ENCODE measurements at places on chromosomes 3 and 15.

GRCh38 chr3:135918600-135918999, 46.9 kb upstream of the PPP2R3A start:
- peak; percentile 65 for DNase-seq

- DNase-seq, result no peak
Measured at GRCh38 chr3:117964814-117965213, 1069.8 kb downstream of the IGSF11 start.

DNA sequence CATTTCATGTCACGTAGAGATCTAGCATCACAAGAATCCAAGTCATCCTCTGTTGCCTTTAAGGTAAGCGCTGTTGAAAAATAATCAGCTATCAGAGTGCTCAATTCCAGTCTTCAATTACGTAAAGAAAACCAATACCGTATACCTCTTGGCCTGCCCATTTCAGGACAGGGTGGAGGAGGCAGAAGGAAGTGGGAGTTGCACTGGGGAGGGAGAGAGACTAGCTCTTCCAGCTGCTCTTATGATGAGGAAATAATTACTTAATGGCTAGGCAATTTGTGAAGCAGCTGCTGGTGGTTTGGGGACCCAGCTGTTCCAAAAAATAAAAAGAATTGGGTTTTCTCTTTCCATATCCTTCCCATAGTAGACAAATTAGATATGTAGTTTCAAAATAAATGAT, 365.8 kb upstream of the MCTP2 start:
- DNase-seq, result no peak

GRCh38 chr15:35980719-35981118, 434.8 kb upstream of the DPH6 start:
- DNase-seq, result peak; percentile 59

DNA sequence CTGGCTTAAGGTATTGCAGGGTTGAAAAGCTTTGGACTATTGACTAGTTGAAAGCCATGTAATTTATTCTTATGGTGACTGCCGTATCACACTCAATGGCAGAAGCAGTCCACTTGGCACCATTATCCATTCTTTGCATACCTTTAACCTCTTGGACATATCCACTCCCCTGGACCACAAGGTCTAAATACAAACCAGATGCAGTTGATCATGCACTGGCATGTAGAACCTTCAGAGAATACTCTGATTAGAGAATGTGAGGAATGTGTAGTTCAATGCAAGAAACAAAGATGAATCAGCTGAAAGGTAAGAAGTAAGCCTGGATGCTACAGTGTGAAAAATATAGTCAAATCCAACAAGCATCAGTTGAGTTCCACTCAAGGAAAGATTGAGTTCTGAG, 93.1 kb downstream of the FRMD5 start:
- DNase-seq, result peak; percentile 71

- DNase-seq, result peak; percentile 25
Measured at GRCh38 chr3:185423178-185423577, 60.2 kb downstream of the MAP3K13 start.

- DNase-seq, result no peak
Measured at GRCh38 chr3:160860346-160860745, 104.3 kb downstream of the PPM1L start.

DNA sequence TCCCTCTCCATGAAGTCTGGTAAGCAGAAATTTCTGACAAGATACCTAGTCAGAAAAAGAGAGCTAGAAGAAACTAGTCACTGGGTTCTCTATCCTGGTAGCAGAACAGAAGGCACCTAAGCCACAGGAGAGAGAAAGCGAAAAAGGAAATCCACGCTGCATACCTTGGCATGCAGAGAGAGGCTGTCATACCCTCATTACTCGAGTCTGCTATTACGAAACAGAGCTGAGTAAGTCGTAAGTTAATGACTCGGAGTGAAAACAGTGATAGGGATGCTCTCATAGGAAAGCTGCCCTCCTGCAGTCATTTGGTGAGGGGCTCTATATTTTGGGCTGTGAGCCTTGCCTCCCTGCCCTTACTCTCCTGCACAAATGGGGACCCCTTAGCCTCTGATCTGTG, 16.2 kb downstream of the CLRN1 start:
- peak; percentile 39 for DNase-seq

DNA sequence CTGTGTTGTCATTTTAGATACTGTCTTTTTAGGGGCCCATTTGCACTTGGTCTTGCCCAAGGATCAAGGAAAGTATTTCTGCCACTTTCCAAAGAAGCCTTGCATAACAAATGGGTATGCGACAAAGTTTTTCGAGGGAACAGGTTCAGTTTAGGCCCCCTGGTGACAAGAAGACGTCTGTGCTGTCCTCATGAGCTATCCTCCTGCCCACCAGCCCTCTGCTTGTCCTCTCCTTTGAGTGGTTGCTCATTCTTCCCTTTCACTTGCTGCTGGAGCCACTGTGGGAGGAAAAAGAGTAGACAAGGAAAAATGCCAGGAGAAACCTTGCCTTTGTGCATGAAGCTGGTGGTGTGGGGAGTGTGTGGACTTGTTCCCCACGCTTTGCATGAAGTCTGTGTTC, 171.9 kb downstream of the CACNA2D3 start:
- DNase-seq, result no peak

DNA sequence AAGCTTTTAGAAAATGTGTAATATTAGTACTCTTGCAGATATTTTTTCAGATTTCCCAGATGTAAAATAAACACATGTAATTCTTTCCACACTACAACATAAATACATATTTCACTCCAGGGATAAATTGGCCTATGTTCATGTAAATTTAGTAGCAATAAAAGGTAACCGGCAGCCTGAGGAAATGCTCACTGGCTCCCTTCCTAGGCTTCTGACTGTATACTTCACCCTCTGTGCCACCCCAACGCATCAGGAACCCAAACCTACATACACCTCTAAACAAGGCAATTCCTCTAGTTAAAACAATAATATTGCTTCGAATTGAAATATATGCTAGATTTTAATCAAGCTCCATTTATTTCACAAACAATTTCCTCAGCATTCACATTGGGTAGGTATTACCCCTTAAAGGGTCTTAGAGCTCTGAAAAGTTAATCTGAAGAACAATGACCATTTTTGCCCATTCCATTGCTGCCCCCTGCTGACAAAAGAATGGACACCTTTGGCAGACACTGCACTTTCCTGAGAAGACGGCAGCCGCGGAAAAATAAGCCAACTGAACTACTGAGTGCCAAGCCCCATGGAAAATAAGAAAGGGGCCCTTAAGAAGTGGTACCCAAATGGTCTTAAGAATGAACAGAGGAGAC, 212.5 kb downstream of the OSBPL10 start:
- DNase-seq, result peak; percentile 28

DNA sequence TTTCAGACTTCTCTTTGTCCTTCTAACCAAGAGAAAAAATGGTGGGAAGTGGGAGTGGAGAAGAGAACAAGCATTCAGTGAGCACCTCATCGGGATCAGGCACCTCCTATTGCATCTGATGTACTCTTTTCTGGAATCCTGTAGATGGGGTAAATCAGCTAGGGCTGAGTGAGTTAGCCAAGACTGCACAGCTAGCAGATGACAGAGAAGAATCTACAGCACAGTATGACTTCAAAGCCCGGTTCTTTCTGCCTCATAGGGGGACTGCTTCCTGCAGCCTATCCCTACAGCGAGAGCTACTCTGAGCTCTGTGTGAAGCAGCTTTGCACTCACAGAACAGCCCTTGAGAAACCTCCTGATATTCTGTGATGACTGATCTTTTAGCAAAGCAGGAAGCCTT, 275.2 kb upstream of the MEIS2 start:
- DNase-seq, result no peak
